Activated CD4-positive, alpha-beta T cell treated with anti-CD3 and anti-CD28 coated beads, Interleukin-2, amount 10 ng/mL, durations not matched to agents 24 days and 14 days (primary cell): ENCODE measurements at places on chromosomes 6 and 20. TPM values are rescaled to one million over a fixed set of nuclear protein-coding genes. Genes with fewer than 3 reads are reported as not detected.

KIAA0408 gene
- 8.2 and 8.7 TPM in 2 replicates for total RNA-seq

MLIP gene
- not detected in 2 replicates for total RNA-seq

BPIFB4 gene
- not detected in 2 replicates for total RNA-seq

SSR1 gene
- total RNA-seq = 157 and 162 TPM in 2 replicates

HMGCLL1 gene
- not detected in 2 replicates for total RNA-seq

TPD52L1 gene
- not detected in 2 replicates for total RNA-seq
